Mesothelial cell of epicardium (in vitro differentiated cells): ENCODE measurements at places on chromosomes 3 and 15.
A peak's percentile ranks its signal among the peaks of the same experiment; 100 is the strongest.

DNA sequence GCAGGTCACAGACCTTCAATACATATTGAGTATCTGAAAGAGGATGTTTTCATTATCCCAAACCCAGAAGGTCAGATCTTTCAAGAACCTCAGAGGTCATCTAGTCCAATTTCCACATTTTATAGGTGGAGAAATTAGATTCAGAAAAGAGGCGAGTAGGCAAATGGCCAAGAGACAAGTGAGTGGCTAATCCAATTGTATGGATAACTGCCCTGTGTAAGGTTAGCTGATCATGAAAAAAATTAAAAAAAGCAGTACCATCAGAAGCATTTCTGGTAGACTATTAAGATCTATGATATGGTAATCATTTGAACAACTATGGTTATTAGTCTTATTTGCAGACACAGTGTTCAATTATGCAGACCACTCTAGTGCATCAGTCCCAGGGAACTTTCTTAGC, 660.7 kb upstream of the CFAP20DC start:
- no peaks in the 10 kb centered on the region for H3K4me1 ChIP-seq
- no peak overlapping the region for H3K4me3 ChIP-seq
- DNase-seq = no peak
- H3K36me3 ChIP-seq = no peaks in the 10 kb centered on the region
- H3K27me3 ChIP-seq = peaks cover 22% of the 10 kb centered on the region

- no peak overlapping the region for H3K27ac ChIP-seq
- no peaks in the 10 kb centered on the region for H3K36me3 ChIP-seq
- H3K4me3 ChIP-seq = no peak overlapping the region
- DNase-seq = no peak
Measured at GRCh38 chr3:78041486-78041885, 1001.6 kb downstream of the ROBO2 start.

DNA sequence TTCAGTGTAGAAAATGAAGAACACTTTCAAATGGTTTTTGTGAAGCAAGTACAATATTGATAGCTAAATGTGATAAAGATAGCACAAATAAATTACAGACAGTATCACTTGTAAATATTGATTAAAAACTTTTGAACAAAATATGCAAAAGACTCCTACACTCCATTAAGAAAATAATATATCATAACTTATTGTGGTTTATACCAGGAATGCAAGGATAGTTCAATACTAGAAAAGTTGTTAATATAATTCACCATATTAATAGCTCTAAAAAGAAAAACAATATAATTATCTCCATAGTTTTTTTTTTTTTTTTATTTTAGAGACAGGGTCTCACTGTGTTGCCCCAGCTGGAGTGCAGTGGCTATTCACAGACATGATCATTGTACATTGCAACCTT, 35.9 kb upstream of the RORA start:
- H3K4me3 ChIP-seq = no peak overlapping the region
- peaks cover 3% of the 10 kb centered on the region for H3K36me3 ChIP-seq
- no peaks in the 10 kb centered on the region for H3K4me1 ChIP-seq
- no peak for DNase-seq
- peaks cover 5% of the 10 kb centered on the region for H3K27me3 ChIP-seq

GRCh38 chr3:177928172-177928873, 607.9 kb upstream of the KCNMB2 start:
- no peak overlapping the region for H3K4me3 ChIP-seq
- DNase-seq = no peak
- H3K4me1 ChIP-seq = peaks cover 6% of the 10 kb centered on the region
- peaks cover 2% of the 10 kb centered on the region for H3K36me3 ChIP-seq

GRCh38 chr15:39744334-39745103, 38.1 kb downstream of the FSIP1 start:
- no peak for DNase-seq
- peaks cover 18% of the 10 kb centered on the region for H3K4me1 ChIP-seq
- no peak overlapping the region for H3K4me3 ChIP-seq
- H3K36me3 ChIP-seq = peaks cover 4% of the 10 kb centered on the region
- H3K27ac ChIP-seq = no peak overlapping the region

DNA sequence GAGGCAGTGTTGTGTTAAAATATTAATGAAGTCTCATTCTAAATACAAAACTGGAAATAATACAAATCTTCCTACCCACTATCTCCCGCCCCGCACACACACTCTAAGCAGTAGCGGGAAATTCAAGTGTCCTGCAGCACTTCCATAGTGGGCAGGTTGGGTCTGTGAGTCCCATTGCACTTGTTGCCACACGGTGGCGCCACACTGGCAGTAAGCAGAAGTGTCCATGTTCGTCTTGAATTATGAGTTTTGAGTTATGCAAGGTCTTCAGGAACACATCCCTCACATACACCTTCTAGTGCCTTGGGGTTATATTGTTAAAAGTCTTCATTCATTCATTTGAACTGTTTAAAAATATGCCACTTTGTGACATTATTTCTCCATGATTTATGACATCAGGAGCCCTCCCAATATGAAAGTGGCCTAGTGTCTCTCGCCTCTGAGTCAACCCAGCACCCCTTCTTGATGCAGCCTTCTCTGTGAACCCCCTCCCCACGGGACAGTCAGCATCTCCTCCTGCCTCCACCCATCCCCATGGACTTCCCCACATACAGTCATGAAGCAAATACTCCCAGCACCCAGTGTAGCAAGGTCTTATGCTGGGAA, 17.6 kb upstream of the CCDC174 start:
- H3K27me3 ChIP-seq = peaks cover 74% of the 10 kb centered on the region
- no peaks in the 10 kb centered on the region for H3K36me3 ChIP-seq
- no peak for DNase-seq
- no peaks in the 10 kb centered on the region for H3K4me1 ChIP-seq
- no peak overlapping the region for H3K4me3 ChIP-seq

DNA sequence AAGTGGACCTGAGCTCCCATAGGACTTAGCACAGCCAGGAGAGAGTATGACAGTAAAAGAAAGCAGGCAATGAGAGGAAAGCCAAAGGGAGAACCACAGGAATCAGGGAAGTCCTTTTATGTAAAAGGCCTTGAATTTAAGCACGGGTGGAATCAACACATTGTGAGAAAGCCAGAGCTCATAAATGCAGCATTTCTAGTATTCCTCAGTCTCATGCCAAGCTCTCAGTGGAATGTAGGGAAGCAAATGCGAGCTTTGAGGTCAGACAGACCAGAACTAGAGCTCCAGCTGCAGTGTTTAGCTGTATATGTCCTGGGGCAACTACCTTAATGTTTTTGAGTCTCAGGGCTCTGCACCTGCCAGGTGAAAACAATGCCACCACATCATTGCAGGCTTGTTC, 132.1 kb upstream of the TRIM42 start:
- no peak overlapping the region for H3K27ac ChIP-seq
- peaks cover 21% of the 10 kb centered on the region for H3K27me3 ChIP-seq
- H3K4me1 ChIP-seq = peaks cover 6% of the 10 kb centered on the region

DNA sequence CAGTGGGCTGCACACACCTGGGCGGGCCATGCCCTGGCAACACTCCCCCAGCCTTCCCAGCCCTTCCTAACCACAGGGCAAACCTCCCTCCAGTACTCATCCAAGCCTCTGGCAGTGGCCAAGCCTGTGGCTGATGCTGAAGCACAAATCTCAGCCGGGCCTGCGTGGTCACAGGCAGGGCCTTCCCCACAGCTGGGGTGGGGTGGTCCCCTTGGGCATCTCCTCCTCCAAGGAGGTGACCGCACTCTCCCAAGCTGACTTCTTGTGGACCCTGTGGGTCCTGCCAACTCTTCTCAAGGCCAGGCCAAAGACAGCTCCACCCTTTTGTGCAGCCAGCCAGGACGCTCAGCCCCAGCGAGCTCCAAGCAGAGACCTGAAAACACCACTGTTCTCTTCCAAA, 21.4 kb downstream of the GRAMD2A start:
- H3K36me3 ChIP-seq = no peaks in the 10 kb centered on the region
- H3K4me1 ChIP-seq = peaks cover 7% of the 10 kb centered on the region
- H3K27me3 ChIP-seq = no peaks in the 10 kb centered on the region
- DNase-seq = no peak

DNA sequence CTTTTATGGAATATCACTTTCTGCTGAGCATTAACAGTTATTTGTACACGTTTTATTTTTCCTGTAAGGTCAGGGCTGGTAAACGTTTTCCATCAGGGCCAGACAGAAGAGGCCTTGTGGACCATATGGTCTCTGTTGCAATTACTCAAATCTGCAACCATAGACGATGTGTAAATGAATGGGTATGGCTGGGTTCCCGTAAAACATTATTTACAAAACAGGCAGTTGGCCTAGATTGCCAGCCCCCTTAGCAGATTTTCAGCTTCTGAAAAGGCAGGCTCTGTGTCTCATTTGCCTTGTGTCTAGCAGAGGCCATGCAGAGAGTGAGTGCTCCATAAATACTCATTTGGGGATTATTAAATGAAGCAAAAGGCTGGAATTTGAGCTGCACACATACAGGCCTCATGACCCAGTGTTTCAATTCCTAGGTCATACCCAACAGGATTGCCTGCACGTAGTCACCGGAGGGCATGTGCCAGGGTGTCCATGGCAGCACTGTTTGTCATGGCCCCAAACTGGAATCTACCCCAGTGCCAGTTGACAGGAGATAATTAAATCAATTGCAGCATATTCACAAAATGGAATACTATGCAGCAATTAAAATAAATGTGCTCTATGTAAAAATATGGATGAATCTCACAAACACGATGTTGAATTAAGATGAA, 51.3 kb downstream of the GPD1L start:
- H3K36me3 ChIP-seq = no peaks in the 10 kb centered on the region
- H3K4me1 ChIP-seq = peaks cover 5% of the 10 kb centered on the region
- no peak overlapping the region for H3K4me3 ChIP-seq
- no peaks in the 10 kb centered on the region for H3K27me3 ChIP-seq

DNA sequence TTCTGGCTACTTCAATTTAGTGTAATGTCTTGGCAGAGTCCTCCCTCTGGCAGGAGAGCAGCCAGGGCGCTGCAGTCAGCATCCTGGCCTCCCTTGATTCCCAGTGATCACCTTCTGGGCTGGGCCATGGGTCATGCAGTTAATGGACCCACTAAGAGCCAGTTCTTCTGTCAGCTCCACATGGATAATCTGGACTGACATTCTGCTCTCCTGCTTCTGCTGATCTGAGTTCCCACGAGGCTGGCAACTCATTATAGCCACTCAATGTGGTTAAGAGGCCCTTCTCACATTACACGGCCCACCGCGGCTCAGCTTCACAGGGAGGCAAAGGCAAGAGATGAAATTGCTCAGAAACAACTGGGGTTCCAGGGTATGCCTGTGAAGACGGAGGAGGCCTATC, 94.0 kb downstream of the WDR76 start:
- H3K4me3 ChIP-seq = no peak overlapping the region
- no peak overlapping the region for H3K27ac ChIP-seq
- no peaks in the 10 kb centered on the region for H3K27me3 ChIP-seq
- H3K36me3 ChIP-seq = no peaks in the 10 kb centered on the region
- DNase-seq = no peak

GRCh38 chr15:78072080-78072892, 5.2 kb downstream of the TBC1D2B start:
- H3K4me3 ChIP-seq = no peak overlapping the region
- peaks cover 41% of the 10 kb centered on the region for H3K4me1 ChIP-seq
- no peaks in the 10 kb centered on the region for H3K27me3 ChIP-seq
- H3K27ac ChIP-seq = peak overlapping the region; percentile 93

DNA sequence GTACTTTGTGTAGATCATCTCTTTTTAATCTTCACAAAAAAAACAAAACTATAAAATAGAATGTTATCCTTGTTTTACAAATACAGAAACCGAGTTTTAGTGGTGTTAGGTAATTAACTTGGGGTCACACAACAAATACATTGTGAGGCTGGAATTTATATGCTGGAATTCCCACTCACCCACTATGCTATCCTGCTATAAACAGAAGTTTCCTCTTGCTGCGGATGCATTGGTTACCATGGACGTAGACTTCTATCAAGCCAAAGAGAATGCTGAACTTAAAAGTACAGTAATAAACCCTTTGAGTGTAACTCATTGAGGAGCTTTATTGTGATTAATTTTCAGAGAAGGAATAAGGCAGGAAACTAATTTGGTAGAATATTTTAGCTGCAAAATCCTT, 9.2 kb downstream of the SNAP23 start:
- H3K36me3 ChIP-seq = no peaks in the 10 kb centered on the region
- no peak for DNase-seq
- H3K27me3 ChIP-seq = no peaks in the 10 kb centered on the region
- peaks cover 15% of the 10 kb centered on the region for H3K4me1 ChIP-seq
- H3K4me3 ChIP-seq = no peak overlapping the region

DNA sequence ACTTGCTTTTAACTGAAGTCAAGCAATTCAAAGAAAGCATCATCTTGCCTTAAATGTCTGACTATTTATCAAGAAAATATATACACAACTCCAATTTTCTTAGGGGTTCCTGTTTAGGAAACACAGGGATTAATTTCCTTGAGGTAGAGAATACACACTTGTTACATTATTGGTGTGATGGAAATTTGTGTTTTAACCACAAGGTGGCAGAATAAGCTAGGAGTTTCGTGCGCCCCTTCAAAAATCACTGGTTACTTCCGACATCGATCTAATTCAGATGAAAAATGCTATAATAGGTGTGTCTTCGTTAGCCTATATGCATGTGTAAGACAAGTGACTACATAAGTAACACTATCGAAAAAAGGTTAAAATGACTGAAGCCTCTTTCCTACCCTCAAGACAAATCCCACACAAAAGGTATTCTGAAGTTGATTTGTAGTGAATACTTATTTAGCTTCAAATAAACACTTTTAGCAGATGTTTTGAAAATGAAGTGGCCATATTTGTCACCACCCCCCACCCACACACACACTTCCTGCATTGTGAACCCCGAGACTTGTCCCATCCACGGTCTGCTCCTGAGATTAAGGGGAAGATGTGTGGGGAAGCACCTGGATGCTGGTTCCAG, 246.5 kb downstream of the ROBO1 start:
- no peak for DNase-seq
- H3K27me3 ChIP-seq = peaks cover 2% of the 10 kb centered on the region
- peak overlapping the region; percentile 41 for H3K4me3 ChIP-seq
- H3K4me1 ChIP-seq = peaks cover 9% of the 10 kb centered on the region
- H3K27ac ChIP-seq = no peak overlapping the region

DNA sequence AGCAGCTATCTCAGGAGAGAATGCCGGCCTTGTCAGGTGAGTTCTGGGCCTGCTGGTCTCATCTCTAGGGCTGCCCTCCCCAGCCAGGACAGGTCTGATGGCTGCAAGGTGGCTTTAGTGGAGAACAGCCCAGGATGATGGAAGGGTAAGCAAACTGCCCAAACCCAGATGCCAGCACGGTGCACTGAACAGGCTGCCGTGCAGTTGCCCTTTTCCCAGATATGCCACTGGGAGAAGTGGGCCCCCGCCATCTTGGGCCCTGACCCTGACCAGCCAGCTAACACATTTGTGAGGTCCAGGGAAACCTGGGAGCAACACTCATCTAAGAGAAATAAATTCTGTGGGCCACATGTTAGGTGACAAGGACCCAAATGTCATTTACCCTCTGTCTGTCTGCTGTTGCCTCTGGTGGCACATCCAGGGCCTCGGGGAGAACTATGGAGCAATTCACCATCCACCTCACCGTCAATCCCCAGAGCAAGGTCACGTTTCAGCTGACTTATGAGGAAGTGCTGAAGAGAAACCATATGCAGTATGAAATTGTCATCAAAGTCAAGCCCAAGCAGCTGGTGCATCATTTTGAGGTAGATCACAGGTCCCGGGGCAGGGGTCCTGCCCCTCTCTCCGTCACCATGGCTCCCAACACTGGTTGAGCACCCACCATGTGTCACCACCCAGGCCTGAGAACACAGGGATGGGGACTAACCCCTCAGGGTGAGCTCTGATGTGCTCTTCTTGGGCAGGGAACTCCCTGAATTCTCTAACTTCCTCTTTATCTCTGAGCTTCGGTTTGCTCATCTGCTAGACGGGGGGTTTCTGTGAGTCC, 1.8 kb downstream of the ITIH1 start:
- DNase-seq = no peak
- no peaks in the 10 kb centered on the region for H3K4me1 ChIP-seq
- peaks cover 39% of the 10 kb centered on the region for H3K27me3 ChIP-seq
- no peak overlapping the region for H3K4me3 ChIP-seq
- H3K36me3 ChIP-seq = no peaks in the 10 kb centered on the region
